Fibroblast of skin of scalp (primary cell): ENCODE measurements at places on chromosomes 6 and 20.

DNA sequence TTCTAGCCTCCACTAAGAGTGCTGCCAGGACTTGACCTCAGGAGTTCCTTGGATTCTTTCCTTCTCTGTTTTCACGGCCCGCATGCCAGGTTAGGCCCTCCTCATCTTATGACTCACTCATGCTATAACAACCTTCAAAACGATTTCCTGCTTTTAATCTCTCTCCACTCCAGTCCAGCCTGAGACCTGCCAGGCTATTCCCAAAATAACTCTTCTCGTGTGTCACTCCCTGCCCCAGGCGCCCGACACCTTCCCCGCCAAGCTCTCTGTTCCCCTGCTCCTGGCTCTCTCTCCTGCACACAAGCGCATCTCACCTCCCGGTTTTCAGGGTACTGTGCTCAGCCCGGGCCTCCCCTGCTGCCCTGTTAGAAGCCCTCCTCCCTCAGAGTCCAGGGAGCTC lies 64.1 kb upstream of the RPS6KA2 start:
- peak; percentile 23 for DNase-seq

- DNase-seq, result no peak
These were observed 46.0 kb upstream of the SLC22A16 start for GRCh38 chr6:110522427-110522826.

DNA sequence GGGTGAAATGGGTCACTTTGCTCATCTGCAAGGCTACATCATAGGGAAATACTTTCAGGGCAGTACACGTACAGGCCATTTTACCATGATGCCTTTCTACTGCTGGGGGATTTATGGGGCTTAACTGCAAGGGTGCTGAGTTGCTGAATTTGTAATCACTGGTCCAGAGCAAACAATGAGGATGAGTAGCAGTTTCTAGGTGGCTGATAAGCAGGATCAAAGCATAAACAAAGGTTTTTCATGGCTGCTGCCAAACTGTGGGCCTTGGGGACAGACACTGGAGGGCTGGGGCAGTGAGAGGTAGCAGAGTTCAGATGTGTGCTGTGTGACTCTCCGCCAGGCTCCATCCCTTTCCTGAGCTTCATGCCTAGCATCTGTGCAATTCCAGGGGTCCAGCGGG lies 68.3 kb downstream of the CNBD2 start:
- DNase-seq, result no peak

- no peak for DNase-seq
These were observed 4.6 kb downstream of the IRF4 start for GRCh38 chr6:396126-396520.

DNA sequence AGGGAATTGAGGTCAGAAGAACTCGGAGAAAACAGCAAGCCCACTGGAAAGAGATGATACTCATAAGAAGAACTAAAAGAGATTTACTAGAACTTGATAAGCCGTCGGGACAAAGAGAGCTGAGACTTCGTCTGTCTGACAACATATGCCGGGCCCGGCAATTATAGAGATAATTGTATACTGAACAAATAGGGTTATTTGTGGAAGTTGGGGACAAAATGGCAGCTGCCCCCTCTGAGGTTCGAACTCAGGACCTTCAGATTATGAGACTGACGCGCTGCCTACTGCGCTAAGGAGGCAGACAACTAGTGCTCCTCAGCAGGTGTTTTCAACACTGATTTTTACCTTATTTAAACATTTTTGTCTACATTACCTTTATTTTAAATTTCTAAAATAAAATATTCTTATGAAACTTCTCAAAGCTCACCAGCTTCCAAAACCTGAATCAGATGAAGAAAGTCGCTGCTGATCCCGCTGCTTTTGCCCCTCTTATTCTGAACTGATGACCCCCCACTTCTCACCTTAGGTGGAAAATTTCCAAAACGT lies 29.3 kb upstream of the TRIM27 start:
- peak; percentile 78 for DNase-seq

DNA sequence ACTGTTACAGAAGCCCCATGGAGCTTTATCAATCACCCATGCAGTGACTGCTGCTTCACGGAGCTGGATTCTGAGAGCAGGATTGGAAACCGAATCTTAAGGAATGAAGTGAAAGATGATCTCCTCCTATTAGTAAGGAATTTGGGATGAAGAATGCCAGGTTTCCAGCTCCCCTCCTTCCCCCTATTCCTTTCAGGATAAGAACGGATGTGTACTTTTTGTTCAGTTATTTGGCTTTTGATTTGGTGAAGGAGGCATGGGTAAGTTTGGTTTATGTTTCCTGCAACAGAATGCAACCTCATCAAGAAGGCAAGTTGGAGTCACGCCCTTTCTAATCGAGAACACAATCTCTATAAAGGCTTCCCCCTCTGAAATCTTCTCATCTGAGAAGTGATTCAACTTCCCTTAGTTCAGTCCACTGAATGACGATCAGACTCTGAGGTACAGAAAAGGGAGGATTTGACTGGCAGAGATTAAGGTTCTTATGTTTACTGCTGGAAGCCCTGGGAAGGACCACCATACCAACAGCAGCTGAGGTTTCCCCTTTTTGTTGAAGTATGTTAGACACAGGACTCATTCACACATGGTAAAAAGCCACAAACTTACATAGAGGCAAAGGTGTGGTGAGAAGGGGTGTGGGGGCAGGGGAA lies 5.5 kb downstream of the ELMO2 start:
- DNase-seq, result peak; percentile 54
